ENCODE measurements at places on chromosomes 5 and 9.

GRCh38 chr9:135883410-135884089, 23.8 kb downstream of the CAMSAP1 start:
- no peak for DNase-seq

DNA sequence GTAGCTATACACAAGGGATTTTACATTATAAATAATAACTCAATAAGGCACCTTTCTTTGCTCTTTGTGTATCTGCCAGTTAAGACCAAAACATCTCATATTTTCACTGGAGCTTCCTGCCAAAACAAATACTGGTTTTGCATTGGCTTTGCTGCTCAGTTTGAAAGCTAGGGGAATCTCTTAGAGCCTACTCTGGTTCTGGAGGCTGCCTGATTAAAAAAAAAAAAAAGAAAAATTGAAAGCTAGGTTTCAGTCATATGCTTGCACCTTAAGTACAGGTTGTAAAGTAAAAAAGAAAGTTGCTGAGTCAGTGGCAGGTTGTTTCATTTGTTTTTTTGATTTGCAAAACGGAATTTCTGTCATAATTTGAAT, 2.3 kb downstream of the DENND4C start:
- DNase-seq = no peak

DNA sequence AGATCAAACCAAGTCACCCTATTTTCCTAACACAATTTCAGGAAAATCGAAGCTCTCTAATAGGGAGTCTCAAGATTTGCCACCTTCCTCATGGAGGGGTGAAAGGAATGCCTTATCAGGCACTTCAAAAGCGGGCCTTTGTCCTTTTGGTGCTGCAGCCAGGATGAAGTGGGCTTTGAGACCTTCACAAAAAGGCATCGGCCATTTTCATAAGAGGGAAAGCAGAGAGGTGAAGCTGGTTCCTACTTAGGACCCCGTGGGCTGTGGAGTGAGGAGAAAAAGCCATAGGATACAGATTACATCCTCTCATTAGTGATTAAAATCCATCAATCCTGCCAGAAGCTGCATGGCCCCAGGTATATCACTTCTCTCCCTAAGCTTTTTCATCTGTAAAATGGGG, 859 bp downstream of the CDKN2AIPNL start:
- DNase-seq = no peak

GRCh38 chr9:31174681-31175080, 1209.8 kb upstream of the ACO1 start:
- DNase-seq = no peak

- no peak for DNase-seq
Observed at GRCh38 chr9:12958279-12958678, 183.5 kb downstream of the LURAP1L start.

DNA sequence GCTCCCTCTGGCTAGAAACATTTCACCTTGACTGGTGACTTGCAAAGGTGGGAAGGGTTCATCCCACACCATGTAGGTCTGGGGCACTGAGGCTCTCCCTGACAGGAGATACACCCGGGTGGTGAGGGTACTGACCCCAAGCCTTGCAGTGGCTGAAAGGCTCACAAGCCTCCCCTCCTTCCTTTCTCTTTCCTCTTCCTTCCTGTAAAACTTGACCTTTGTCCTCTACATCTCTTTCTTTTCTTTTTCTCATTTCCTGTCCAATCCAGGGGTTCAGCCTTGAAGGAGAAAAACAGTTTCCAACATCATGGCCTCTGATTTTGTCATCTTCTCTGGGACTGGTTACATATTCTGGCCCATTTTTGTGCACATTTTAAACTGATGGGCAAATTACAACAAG, 16.6 kb downstream of the FBP2 start:
- DNase-seq = no peak

GRCh38 chr5:38045446-38045845, 205.6 kb upstream of the GDNF start:
- DNase-seq = no peak

- no peak for DNase-seq
Observed at GRCh38 chr5:173572431-173573125, 43.9 kb downstream of the BOD1 start.

GRCh38 chr5:180521101-180521500, 26.9 kb downstream of the CNOT6 start:
- DNase-seq = no peak

- DNase-seq = no peak
Observed at GRCh38 chr5:122559676-122560075, 215.2 kb upstream of the SNX2 start.

GRCh38 chr5:78280261-78280660, 14.2 kb downstream of the AP3B1 start:
- DNase-seq = no peak

- DNase-seq = no peak
Observed at GRCh38 chr5:124126504-124127217, 614.7 kb downstream of the CSNK1G3 start.

GRCh38 chr9:85024374-85024773, 354.8 kb downstream of the NTRK2 start:
- no peak for DNase-seq

GRCh38 chr5:138351056-138351455, 1.4 kb upstream of the KDM3B start:
- DNase-seq = peak; percentile 52

GRCh38 chr5:143776951-143777350, 35.0 kb upstream of the HMHB1 start:
- DNase-seq = no peak

GRCh38 chr5:127400946-127401670, 110.5 kb downstream of the MEGF10 start:
- DNase-seq = no peak

GRCh38 chr5:175508896-175509295, 30.5 kb downstream of the SFXN1 start:
- no peak for DNase-seq

DNA sequence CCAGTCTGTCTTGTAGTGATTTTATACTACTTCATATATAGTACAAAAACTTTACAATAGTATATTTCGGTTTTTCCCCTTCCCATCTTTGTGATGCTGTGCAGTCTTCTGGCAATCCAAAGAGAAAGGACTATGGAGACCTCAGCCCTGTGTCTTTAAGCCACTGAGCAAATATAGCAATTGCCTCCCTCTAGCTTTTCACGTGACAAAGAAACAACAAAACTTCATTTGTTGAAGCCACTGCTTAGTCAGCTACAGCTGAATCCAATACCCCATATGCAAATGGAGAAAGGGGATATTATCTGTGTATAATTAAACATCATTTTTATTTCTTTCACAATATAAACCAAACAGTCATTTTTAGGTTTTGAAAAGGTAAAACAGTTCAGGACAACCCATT, 142.8 kb upstream of the STK32A start:
- DNase-seq = no peak

DNA sequence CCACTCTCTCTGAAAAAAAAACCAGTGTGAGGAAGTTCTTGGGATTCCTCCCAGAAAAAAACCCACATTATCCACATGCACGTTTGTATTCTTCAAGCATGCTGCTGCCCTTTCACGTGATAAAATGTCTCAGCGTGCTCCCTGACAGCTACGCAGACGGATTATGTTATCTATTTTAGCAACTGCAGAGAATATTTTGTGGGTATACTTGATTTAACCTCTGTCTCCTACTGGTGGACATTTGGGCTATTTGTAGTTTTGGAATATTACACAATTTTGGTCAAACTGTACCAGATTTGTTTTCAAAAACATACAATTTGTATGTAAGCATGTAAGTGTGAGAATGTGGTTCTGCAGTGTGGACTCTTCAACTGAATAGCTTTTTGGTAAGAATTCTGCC, 10.7 kb downstream of the PRRC2B start:
- DNase-seq = no peak

GRCh38 chr5:139492700-139493192, 10.2 kb upstream of the STING1 start:
- no peak for DNase-seq

- DNase-seq = peak; percentile 94
Observed at GRCh38 chr5:10485142-10485795, 43.6 kb downstream of the ROPN1L start.

- no peak for DNase-seq
Observed at GRCh38 chr5:125538469-125538868, 792.0 kb upstream of the ZNF608 start.

DNA sequence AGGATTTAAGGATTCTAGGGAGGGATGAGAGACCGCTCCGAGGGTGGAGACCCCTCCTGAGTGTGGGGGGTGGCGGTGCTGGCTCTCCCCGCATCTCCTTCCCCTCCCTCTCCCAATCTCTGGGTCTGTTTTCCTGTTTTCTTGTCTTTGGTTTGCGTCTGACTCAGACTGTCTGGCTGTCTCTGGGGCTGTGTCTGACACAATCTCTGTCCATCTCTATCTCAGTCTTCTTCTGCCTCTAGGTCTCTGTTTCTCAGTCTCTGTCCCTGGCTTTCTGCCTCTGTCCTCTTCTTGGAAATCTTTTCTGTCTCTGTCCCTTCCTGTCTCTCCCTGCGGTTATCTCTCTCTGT, 196 bp upstream of the GRM6 start:
- no peak for DNase-seq
